ENCODE measurements at places on chromosomes 4 and X.

DNA sequence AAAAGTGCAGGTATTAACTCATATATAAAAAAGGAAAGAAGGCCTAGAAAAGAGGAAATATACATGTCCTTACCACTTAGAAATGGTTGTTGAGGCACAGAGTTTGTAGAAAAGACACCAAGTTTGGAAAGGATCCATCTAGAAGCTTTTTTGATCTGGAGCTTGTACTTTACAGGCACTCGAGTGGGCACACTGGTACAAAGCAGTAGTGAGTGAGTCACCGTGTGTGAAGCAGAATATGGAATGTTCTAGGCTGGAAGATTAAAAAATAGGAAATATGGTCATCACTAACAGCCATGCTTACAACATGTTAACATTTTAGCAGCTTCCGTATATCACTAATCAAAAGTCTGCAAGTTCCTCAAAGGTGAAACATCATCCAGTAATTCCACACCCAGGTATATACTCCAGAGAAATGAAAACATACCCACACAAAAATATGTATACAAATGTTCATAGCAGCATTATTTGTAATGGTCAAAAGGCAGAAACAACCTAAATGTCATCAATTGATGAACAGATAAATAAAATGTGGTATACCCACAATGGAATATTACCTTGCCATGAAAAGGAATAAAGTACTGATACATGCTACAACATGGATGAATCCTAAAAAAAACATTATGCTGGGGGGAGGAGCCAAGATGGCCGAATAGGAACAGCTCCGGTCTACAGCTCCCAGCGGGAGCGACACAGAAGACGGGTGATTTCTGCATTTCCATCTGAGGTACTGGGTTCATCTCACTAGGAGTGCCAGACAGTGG, 69.5 kb downstream of the FRYL start:
- DNase-seq = no peak

GRCh38 chrX:127317159-127317558, 497.6 kb downstream of the PRR32 start:
- DNase-seq = no peak

GRCh38 chr4:75699299-75699698, 25.1 kb upstream of the USO1 start:
- DNase-seq = no peak

DNA sequence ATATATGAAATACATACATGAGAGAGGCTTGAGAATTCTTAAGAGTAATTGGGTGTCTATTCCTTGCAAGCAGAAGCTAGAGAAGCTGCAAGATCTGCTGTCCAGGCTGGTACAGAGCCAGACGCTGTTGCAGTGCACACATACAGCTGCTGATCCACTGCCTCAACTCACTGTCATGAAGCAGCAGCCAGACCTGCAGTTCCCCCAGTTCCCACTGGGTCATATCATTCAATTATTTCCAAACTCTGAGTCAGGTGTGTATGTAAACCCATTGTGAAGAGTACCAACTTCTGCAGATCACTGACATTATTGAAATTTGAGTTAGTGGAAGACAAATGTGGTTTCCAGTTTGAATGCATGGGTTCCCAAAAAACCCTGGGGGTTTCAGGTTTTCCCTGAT, 1212.8 kb upstream of the ADGRL3 start:
- no peak for DNase-seq

DNA sequence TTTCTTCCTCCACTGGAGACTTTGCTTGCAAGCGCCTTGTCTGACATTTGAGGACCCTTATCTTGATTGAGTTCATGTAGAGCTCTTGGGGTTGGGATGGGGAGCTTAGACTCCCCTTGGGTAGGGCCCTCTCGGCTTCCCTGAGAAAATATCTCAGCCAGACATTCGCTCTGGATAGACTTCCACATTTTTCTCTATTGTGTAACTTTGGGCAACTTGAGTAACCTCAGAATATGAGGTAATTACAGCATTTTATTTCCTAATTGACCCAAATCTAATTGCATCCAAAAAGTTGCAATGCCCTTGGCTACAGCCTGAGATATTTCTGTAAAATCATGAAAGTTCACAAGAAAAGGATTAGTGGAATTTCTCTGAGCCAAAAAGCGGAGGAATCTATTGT, 102.8 kb upstream of the MXRA5 start:
- no peak for DNase-seq

GRCh38 chr4:69731241-69731640, 29.2 kb downstream of the SULT1B1 start:
- no peak for DNase-seq

GRCh38 chr4:40833212-40833611, 83.5 kb downstream of the NSUN7 start:
- no peak for DNase-seq

DNA sequence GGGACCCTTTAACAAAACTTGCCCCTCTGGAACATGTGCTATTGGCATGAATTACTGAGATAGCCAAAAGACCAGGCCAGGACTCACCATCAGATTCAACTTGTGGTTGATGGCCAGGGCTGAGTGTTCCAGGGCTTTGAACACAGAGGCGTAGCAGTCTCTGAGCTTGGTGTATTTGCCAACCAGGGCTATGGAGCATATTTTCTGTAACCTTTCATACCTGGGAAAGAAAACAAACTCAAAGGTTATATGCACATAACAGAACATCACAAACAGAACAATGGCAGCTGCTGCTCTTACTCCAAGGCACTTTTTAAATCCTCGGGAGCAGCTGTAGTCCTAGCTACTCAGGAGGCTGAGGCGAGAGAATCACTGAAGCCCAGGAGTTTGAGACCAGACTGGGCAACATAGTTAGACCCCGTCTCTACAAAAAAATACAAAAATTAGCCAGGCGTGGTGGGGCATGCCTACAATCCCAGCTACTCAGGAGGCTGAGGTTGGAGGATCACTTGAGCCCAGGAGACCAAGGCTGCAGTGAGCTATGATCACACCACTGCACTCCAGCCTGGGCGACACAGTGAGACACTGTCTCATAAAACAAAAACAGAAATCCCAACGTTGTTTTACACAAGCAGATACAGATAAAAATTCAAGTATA, 29.3 kb downstream of the CTPS2 start:
- DNase-seq = no peak

Measured in smooth muscle cell of the brain vasculature (primary cell).